Central memory CD4-positive, alpha-beta T cell (primary cell): ENCODE measurements at places on chromosomes 12 and 14.

DNA sequence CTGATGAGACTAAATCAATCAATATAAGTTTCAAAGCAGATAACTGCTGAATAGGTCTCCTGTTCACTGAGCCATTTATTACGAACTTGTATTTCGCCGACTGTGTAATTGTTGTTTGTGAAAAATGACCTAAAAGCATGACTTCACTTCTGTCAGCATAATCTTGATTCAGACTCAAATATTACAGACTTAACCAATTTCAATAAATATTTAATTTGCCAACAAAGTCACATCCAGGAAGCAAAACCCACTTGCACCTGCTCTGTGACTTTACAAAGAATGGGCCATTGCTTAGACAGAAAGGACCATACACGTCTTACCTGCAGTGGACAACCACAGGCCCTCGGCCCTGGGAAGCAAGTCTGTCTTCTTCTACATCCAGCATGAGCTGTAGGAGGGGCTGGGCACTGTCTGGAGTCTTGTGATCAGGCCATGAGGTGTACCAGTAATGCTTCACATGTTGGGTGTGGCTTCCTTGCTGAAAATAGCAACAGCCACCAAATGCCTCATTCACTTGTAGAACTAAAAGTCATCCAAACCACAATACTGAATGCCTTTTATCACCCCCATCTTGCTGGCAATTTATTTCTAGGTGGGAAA is 23.5 kb upstream of the PTPRB start:
- no peak for DNase-seq

DNA sequence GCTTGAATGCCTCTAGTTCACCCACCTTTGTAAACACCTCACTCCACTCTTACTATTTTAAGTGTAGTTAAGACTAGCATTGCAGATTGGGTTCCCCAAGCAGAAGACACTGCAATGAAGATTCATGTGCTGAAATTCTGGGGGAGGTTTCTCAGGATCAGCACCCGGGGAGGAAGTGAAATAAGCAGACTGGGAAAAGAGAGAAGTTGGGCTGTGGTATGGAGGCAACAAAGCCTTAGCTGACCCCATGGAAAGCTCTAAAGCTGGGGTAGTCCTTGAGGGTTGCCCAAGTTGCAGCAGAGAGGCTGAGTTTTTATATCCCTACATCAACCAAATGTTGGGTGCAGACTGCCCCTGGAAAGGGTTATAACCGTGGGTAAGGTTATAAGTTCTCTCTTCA is 23.9 kb upstream of the IGF1 start:
- no peak for DNase-seq

GRCh38 chr14:46384611-46385010 is 267.0 kb downstream of the RPL10L start:
- DNase-seq, result no peak

DNA sequence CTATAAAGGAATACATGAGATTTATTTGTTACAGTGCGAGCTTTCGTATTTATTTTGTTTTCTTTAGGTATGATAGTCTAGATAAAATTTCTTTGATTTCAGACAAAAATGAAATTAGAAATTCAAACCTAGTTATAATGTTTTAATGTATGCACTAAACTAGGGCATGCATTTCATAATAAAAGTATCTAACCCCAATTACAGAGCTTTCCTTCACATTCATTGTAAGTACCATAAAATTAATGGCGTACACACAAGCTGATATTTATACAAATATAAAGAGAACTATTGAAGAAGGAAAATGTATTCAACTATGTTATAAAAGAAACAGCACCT is 120.2 kb downstream of the GXYLT1 start:
- no peak for DNase-seq

DNA sequence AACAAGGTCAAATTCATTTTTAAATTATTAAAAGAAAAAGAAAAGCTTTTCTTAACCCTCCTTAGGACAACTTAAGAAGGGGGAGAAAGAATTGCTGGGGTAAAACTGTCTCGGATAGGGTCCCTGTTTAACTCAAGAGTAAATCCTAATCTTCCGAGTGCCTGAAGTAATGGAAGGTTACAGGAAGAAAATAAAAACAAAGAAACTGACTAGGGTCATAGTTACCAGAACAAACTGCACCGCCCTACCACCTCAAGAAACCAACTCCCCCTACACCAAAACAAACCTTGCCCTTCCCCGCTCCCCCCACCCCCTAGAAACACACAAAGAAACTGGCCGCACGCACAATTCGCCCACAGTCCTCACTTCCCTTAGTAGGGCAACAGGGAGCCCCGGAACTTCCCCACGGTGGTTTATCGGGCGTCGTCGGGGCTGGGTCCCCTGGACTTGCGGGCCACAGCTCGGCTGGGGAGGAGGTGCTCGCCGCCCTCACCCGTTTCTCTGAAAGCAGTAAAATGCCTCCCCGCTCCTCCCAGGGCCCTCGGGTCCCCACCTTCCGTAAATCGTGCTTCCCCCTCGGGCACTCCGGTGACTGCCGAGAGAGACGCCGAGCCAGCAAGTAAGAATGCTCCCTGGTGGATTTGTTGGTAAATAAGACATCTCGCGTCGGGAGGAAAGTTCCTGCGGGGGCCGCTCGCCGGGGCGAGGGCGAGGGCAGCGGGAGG is 2.4 kb downstream of the SINHCAF start:
- no peak for DNase-seq

DNA sequence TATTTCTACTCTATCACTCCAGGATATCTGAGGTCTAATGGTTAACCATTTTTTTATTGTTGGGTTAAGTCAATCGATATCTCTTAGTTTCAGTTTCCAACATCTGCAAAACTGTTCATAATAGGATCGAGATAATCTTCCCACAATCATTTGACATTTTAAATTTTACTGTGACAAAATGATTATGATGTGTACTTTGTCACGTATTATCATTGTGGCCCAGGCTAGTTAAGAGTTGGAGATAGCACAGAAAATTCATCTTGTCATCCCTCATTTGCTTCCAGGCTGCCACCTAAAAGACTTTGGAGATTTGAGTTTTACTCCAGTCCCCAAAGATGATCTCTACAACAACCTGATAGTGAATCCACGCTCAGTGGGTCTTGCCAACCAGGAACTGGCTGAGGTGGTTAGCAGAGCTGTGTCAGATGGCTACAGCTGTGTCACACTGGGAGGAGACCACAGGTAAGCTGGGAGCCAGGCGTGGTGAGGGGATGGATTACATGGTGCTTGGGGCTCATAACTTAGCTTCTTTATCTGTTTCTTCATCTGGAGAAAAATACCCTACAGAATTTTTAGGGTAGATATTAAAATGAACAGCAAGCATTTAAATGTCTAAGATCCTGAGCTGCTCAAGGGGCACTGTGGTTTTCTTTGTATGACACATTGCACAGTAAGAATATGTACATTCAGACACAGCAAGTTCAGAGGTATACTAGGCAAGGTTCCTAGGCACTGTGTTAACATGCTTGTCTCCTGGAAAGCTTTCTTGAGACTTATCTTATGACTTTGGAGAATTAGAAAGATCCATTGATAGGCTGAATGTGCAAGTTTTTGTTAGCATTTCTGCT is 22.4 kb downstream of the ARG2 start:
- DNase-seq, result no peak
